GM18507 (cell line): ENCODE measurements at places on chromosomes 4 and X.

DNA sequence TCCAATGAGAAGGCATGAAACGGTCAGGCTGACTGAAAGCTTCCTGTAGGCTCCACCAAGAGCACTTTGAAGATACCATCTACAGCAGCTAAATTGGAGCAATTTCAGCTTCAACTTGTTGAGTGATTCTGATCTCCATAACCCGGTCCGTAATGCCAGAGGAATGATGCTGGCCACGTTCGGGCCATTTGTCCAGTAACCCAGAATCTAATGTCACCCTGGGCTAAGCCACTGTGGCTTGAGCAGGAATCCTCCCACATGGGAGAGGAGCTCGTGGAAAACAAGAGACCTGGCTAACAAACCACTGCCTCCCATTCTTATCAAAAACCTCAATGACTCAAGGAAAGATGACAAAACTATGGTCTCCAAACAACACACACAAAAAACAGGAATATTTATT is 14.2 kb upstream of the TCEAL4 start:
- DNase-seq: no peak

GRCh38 chr4:13994016-13994415 is 366.5 kb upstream of the BOD1L1 start:
- no peak for DNase-seq

DNA sequence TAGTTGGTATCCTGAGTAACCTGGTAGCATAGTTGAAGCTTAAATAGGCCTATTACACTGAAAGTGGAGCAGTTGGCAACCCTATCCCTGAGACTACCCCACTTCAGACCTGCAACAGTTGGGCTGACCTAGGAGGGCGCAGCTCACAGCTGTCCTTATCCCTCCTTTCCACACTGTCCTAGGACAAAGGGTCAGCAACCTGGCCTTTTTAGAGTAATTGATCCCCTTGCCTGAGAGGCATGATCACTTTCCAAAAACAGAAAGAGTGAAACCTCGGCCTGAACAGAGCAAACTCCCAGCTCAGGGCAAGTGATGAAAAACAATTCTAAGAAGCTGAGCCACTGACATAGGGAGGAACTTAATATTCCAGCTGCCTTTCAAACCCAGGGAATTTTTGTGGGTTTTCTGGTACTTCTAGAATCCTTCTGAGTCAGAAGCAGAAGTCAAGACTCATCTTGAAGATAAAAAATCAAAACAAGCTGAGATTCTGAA is 94.9 kb upstream of the MYOZ2 start:
- no peak for DNase-seq

DNA sequence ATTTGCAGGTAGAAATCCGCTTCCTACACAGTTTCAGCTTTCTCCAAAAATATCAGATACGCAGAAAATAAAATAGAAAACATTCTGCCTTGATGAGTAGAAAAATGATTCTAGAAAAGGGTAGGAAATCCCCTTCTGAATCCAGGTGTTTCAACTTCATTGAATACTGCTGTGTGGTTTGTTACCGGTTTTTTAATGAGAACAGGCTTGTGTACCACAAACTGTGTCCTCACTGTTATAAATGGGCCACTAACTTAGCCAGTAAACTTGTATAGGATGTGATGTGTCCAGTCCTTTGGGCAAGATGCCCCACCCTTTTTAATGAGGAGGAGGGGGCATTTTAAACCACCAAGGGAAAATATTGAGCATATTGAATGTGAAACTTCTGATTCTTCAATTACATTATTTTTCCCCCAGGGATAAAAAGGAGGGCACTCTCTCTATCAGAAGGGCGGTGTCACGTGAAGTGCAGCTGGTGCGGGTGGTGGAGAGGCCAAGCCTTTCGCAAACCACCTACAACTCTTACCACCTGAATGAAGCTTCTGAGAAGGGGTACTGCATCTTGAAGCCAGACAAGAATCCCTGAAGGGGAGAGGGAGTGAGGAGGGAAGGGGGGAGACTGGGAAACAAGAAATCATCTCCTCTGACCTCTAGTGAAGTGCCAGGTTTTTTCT is 4.5 kb downstream of the CXXC4 start:
- DNase-seq: no peak

- no peak for DNase-seq
Observed at GRCh38 chrX:130196466-130196865, 24.7 kb downstream of the RAB33A start.

GRCh38 chr4:7703688-7704087 is 236.0 kb downstream of the AFAP1 start:
- no peak for DNase-seq

GRCh38 chr4:1195109-1195671 is 22.8 kb upstream of the SPON2 start:
- DNase-seq: no peak

- no peak for DNase-seq
Observed at GRCh38 chrX:28586286-28586685, 960 bp upstream of the IL1RAPL1 start.
